ENCODE measurements at places on chromosomes 5 and 9. TPM values are rescaled to one million over a fixed set of nuclear protein-coding genes. Genes with fewer than 3 reads are reported as not detected.

DNA sequence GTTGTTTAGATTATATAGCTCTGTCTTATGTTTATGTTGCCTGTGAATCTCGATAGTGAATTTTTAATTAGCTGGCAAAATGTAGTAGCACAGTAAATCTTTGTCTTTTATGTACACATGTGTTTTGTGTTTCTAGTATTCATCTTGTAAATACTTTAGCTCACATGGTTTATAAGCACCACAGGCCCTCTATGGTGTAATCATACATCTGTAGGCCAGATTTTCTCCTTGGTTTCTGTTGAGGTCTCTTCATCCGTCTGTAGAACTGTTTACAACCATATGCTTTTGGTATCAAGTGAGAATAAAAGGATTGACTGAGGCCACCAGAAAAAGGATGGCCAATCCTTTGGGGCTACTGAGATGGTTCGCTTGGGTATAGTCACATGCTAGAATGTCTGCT lies 45.0 kb downstream of the PRR16 start:
- peak; percentile 90 for DNase-seq

DNA sequence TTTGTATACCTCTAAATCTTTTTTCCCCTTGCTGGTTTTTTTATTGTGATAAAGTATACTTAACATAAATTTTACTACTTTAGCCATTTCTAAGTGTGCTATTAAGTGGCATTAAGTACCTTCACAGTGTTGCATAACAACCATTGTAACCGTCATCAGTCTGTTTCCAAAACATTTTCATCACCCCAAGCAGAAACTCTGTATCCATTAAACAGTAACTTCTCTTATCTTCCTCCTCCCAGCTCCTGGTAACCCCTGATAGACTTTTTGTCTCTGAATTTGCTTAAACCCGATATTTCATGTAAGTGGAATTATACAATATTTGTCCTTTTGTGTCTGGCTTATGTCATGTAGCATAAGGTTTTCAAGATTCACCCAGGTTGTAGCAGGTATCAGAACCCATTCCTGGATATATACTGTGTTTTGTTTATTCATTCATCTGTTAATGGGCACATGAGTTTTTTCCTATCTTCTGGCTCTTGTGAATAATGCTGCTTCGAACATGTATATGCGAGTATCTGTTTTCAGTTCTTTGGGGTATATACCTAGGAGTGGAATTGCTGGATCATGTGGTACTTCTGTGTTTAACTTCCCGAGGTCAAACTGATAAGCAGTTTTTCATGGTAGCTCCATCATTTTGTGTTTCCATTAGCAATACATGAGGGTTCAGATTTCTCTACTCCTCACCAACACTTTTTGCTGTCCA lies 66.4 kb downstream of the EHMT1 start:
- DNase-seq, result no peak

DNA sequence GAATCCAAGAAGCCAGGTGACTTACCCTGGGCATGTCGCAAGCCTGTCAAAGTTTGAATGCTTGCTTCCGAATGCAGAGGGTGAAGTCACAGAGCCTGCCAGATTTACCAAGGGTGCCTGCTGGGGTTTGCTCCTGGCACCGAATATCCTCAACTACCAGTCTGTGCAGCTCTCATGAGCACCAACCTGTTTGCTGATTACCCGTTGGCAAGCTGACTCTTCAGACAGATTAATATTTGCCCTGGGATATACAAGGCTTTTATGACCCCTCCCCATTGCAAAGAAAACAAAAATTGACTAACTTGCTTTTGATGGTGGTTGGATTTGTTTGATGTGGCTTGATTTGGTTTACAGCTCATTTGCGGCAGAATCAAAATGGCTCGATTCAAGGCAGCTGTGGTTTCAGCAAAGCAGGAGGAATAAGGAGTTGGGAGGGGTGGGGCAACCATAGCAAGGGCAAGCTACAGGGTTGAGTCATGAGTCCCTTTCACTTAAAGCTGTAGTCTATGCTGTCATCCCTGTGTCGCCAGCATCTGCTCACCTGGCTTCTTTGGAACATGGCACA lies 82.3 kb upstream of the AGXT2 start:
- DNase-seq, result no peak

GRCh38 chr5:168646335-168646734 lies 67.2 kb upstream of the PANK3 start:
- DNase-seq, result no peak

DNA sequence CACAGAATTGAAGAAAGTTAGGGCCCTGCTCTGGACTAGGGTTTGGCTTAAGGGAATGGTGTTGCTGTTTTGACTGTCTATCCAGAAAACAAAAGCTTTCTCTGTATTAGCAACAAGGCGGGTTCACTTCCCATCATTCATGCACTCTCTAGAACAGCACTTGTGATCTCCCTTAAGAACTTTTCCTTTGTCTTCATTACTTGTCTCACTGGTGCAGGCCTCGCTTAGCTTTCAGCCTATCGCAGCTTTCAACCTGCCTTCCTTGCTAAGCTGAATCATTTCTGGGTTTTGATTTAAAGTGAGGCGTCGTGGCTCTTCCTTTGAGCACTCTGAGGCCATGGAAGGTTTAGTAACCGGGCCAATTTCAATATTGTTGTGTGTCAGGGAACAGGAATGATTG lies 35.2 kb upstream of the LPCAT1 start:
- DNase-seq, result no peak

PRELID2 gene
- 4.3 TPM for polyA plus RNA-seq

ANKDD1B gene
- polyA plus RNA-seq, result 0.18 TPM

DRD1 gene
- not detected for polyA plus RNA-seq

Data from BJ (cell line).